Fibroblast of upper back skin (primary cell): ENCODE measurements at places on chromosomes 5 and 9.
A peak's percentile ranks its signal among the peaks of the same experiment; 100 is the strongest.

DNA sequence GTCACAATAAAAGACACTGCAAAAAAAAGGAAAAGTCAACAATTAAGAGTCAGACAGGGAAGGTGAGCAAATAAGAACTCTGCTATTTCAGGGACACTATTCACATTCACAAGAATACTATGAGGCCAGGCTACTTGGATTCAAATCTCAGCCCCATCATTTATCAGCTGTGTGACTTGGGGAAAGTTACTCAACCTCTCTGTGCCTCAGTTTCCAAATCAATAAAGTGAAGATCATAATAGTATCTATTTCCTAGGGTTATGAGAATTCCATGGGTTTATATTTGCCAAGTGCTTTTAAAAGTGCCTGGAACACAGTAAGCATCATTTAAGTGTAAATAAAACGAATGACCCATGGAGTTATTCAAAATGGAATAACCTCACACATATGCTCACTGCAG, 56.4 kb downstream of the ALDH7A1 start:
- DNase-seq, result no peak

GRCh38 chr5:127367029-127367428, 76.4 kb downstream of the MEGF10 start:
- DNase-seq, result no peak

DNA sequence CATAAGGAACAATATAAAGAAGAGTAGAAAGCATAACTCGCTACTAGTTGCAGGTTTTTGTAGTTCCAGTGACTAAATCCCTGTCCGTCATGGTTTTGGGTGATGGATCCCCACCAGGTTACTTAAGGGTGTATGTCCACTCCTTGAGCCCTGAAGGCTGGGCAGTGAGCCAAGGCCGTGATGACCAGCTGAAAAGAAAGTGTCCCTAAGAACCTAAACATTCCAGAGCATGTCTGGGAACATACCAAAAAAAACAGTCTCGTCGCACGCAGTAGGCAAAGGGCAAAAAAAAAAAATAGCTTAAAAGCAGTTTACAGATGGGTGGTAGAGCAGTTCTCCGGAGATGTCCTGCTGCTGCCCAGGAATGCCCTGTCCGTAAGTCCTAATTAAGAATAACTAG, 21.4 kb upstream of the SNAPC3 start:
- no peak for DNase-seq

- no peak for DNase-seq
These were observed 163.9 kb downstream of the PAPPA start for GRCh38 chr9:116317503-116317902.

DNA sequence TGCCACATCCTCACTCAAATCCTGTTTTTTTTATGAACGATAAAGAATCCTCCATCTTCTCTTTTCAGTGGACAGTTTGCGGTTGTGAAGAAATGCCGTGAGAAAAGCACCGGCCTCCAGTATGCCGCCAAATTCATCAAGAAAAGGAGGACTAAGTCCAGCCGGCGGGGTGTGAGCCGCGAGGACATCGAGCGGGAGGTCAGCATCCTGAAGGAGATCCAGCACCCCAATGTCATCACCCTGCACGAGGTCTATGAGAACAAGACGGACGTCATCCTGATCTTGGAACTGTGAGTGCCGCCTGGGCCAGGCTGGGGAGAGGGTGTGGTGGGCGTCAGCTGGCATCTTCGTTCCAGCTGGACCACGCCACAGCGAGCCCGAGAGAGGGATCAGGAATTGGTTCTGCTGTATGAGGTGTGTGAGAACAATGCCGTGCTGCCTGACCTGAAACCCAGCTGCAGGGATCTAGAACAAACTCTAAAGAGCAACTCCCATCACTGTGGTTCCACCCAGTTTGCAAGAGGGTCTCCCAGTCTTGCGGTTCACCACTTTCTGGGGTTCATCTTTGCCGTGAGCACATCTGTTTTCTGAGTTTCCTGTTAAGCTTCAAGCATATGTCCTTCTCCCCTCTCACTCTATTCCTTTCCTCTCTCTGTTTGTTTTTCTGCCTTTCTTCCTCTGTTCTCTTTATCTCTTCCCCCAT, 107.4 kb downstream of the DAPK1 start:
- no peak for DNase-seq

GRCh38 chr9:17723656-17724055, 144.8 kb downstream of the SH3GL2 start:
- DNase-seq, result no peak

GRCh38 chr9:14232111-14232510, 81.8 kb downstream of the NFIB start:
- no peak for DNase-seq

- no peak for DNase-seq
These were observed 126.0 kb upstream of the IRX2 start for GRCh38 chr5:2877522-2877921.

DNA sequence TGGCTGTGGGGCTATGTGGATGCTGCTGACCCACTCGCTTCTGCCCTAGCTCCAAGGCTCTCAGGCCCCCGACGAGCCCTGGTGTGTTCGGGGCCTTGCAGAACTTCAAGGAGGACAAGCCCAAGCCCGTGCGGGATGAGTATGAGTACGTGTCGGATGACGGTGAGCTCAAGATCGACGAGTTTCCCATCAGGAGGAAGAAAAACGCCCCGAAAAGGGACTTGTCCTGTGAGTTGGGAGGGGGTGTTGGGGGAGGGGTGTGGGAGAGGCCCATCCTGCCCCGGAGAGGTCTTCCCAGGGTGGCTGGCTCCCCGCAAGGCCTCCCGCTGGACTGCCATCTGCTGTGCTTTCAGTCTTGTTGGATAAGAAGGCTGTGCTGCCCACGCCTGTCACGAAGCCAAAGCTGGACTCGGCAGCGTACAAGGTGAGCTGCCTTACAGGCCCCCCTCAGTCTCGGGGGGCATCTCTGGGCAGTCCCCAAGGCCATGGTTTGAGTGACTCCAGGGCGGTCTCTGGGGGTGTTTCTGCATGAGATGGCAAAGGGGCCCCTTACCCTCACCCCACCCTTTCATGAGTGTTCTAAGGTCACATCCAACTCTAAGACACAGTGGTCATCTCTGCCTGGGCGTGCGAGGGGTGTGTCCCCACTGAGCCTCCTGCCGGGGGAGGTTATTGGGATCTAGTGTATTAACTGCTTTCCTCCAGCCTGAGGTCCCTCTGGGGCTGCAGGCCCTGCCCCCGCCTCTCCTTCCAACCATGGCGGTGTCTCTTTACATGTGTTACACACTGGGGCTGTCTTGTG, 89.5 kb downstream of the PHF2 start:
- no peak for DNase-seq

DNA sequence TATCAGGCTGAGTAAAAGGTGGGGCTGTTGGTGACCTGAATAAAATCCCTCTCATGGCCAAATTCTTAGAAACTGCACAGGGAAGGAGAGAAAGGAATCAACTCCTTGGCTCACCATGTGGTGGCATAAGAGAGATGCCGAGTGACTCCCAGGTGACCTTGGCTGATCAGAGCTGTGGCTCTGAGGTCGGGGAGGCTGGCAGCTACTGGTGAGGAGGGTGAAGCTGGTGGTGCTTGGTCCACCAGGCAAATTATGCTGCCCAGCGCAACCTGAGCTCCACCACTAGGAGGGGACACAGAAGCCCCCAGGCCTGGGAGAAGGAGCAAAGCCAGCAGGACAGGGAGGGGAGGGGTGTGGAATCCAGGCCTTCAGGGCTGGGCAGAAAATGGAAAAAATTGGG, 111.2 kb upstream of the IL12B start:
- DNase-seq, result no peak

- no peak for DNase-seq
These were observed 112.4 kb downstream of the INVS start for GRCh38 chr9:100211476-100211875.

- no peak for DNase-seq
These were observed 175.8 kb downstream of the CACNA1B start for GRCh38 chr9:138053321-138053868.

GRCh38 chr9:138099803-138100598, 222.4 kb downstream of the CACNA1B start:
- no peak for DNase-seq

GRCh38 chr9:91127653-91128052, 234.1 kb downstream of the AUH start:
- peak; percentile 52 for DNase-seq

DNA sequence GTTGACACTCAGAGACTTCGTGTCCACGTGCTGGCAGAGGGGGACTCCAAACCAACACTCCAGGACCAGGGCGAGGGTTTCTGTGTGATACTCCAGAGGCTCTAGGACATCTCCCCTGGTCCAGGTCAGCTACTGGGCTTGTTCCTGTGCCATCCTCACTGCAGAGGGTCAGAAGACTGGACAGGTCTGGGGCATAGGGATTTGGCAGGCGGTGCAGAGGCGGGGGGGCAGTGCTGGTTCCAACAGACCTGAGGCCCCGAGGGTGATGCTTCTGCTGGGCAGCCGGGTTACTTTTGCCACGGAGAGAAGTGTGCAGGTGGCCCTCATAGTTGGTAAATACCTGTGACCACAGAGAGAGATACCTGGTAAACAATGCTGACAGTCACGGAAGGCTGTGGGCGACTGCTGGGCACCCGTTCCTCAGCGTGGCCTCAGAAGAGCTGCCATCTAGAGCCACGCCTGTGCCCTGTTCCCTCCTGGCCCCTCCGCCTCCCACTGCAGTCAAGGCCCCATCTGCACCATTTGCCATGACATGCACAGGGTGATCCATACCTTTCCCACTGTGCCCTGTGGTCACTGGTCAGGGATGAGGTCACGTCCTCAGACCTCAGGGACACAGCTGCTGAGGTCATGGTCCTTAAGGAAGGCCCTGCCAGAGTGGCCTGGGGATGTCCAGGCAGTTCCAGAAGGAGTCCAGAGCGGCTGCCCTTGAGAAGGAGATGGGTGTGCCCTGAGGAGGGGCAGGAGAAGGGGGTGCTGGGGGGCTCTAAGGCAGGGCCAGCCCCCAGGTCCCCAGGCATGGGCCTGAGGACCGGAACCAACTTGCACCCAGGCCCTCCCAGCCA, 30.0 kb downstream of the TRIP13 start:
- DNase-seq, result no peak

DNA sequence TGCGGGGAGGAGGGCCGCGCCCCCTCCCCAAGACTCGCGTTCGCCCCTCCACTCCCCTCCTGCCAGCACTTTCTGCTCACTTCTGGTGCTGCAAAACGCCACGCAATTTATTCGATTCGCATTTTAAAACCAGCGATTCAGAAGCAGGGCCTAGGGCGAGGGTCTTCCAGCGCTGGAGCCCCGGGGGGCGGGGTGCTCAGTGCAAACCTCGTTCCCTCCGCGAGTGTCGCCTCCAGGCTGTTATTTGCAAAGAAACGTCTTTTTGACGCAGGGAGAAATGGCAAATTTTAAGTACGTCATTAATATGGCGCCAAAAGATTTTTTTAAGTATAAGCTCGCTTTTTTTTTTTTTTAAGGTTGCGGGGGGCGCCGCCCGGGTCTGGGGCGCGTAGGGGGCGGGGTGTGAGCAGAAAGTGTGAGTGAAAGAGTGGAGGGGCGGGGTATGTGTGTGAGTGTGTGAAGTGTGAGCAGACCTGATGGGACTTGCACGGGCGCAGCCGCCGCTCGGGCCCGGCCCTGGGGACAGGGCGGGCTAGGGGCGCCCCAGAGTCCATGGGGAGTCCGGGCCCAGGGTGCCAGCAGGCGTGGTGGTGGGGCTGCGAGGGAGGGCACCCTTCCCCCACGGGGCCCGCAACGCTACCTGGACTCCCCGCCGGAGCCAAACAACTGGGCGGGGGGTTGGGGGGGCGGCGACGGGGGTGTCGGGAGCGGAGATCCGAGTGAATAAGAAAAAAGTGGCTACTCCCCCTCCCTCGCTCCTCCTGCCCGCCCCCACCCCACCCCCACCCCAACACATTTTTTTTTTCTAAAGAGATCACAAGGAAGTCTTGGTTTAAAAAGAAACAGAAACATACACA, at the start of gene JADE2:
JADE2 (plus strand) TSS at position 845 of the 857 bp plus-strand sequence. CDS start 10,188 bp downstream, outside the sequence.
- peak; percentile 60 for DNase-seq

GRCh38 chr5:118017536-118017935, 970.8 kb downstream of the DTWD2 start:
- DNase-seq, result no peak

GRCh38 chr5:50712479-50712878, 46.0 kb downstream of the PARP8 start:
- DNase-seq, result no peak

- DNase-seq, result no peak
These were observed 30.0 kb upstream of the GLRX start for GRCh38 chr5:95852567-95852966.

GRCh38 chr5:179795049-179795862, 1.5 kb downstream of the LTC4S start:
- no peak for DNase-seq

- DNase-seq, result no peak
These were observed 52.6 kb upstream of the SH3PXD2B start for GRCh38 chr5:172506921-172507320.

DNA sequence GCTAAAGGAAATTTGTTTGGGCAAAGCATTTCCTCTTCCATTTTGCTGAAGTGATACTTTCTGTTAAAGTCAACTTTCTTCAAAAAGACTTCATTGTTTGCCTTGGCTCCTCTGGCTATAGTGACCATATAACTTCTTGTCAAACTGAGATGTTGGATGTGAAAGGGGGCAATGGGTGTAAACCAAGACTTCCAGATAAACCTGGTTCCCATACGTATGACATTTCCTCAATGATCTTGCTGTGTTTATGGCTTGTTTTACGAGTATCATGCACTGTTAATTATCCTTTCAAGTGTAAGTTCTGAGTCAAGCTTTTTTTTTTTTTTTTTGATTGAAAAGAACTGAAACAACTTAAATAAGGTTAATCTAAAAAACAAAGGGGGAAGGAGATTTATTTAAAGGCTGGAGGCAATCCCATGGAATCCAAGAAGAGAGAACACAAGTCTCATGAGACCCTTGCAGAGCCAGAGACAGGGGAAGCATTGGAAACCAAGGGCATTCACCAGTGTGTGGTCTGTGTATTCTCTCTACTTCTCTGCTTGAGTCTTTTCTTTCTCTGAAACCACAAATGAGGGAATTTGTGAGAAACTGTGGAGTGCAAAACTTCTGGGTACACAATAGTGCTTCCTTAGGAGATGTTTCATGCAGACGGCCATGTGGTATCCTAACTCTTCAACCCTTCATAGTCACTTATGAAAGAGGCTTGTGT, 335.3 kb downstream of the RAB3C start:
- no peak for DNase-seq

DNA sequence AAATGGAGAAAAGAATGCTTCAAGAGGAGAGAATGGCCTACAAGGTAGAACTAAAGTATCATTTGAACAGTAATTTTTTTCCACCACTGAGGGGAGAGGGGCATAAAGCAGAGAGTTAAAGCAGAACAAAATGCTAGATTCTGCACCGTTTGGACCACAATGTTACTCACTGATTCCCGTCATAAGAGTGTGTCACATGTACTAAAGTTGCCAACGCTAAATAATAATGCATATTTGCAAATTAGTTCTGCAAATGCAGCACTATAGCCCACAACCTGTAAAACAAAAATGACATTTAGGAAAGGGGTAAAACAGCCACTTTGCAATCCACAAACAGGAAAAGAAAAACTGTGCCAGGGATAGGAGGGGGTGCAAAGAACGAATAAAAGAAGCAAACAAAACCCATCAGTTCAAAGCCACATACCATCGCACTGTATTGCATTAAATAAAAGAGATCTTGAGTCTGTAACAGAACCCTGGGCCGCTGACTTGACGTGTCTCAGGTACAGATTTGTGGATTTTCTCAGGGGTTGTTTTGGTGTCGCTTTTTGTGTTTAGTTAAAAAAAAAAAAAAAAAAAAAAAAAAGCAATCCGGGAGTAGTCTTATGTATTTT, 7.7 kb upstream of the NFIB start:
- DNase-seq, result no peak

GRCh38 chr9:81861644-81862043, 66.6 kb upstream of the SPATA31D4 start:
- DNase-seq, result peak; percentile 84

- peak; percentile 66 for DNase-seq
These were observed 182.3 kb upstream of the MAP1B start for GRCh38 chr5:71924980-71925379.
